ENCODE measurements at places on chromosomes 2 and 18. TPM values are rescaled to one million over a fixed set of nuclear protein-coding genes. Genes with fewer than 3 reads are reported as not detected.

DNA sequence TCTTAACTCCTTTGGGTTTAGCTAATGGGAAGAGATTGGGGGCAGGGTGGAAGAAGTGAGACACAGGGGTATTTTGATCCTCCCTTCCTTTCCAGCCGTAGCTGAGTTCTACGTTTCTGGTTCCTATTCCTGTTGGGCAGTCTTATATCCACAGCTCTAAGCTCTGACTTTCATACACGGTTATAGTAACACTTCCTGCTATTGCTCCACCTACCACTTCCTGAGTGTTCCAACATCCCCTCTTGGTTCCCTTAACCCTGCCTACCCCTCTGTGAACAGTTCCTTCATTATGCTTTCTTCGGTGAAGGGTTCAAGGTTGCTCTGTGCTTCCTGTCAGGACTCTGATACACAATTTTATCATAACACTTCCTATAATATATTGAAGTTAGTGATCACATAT is 205.1 kb downstream of the DNAH7 start:
- no peak for DNase-seq

Gene NOTO
- not detected for total RNA-seq

Gene NCKAP5
- total RNA-seq, result 25.3 TPM

Gene OR6B2
- total RNA-seq, result not detected

Gene TACR1
- 1.00 TPM for total RNA-seq

GRCh38 chr2:163715199-163715598 is 20.6 kb downstream of the FIGN start:
- no peak for DNase-seq

Gene BCS1L
- 15.2 TPM for total RNA-seq

Gene SPR
- total RNA-seq, result 0.82 TPM

DNA sequence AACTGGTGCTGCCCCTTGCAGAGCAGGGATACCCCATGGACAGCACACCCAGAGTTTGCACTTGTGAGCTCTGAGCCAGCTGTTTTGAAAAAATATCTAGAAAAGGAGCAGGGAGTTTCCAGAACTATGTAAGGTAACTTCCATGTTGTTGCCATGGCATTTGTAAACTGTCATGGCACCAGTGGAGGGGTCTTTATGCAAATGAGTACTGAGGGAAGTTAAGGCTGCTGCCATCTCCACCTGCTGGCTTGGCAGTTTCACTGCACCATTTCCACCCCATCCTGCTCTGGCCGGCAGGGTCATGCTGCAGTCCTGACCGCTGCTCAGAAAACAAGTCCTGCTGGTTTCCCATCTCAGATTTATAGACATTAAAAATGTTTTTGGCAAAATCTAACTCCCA is 52.3 kb upstream of the SNTG2 start:
- DNase-seq, result no peak

- DNase-seq, result no peak
Observed at GRCh38 chr18:5095239-5095638, 101.8 kb downstream of the AKAIN1 start.

Gene RAB17
- 0.36 TPM for total RNA-seq

GRCh38 chr2:101820519-101820918 is 123.0 kb downstream of the MAP4K4 start:
- no peak for DNase-seq

Gene CRYGD
- total RNA-seq, result 1.9 TPM
